Activated CD4-positive, alpha-beta T cell treated with anti-CD3 and anti-CD28 coated beads for 24 hours (primary cell): ENCODE measurements at places on chromosomes 2 and 18.

DNA sequence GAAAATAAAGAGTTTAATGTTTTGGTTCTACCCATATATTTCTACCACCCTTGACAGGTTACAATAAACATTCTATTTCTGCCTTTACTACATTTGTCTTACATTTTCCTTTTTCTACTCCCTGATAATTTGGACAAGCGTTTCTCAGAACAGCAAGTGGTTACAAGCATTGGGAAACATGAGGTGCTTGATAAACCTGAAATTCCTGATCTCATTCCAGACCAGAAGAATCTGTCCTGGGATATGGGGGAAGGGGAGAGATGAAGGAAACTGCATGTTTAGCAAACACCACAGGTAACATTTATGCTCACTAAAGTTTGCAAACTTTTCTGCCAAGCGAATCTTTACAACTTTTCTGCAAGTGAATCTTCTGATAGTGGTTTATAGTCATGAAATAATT, 28.3 kb upstream of the DSC1 start:
- DNase-seq: no peak

DNA sequence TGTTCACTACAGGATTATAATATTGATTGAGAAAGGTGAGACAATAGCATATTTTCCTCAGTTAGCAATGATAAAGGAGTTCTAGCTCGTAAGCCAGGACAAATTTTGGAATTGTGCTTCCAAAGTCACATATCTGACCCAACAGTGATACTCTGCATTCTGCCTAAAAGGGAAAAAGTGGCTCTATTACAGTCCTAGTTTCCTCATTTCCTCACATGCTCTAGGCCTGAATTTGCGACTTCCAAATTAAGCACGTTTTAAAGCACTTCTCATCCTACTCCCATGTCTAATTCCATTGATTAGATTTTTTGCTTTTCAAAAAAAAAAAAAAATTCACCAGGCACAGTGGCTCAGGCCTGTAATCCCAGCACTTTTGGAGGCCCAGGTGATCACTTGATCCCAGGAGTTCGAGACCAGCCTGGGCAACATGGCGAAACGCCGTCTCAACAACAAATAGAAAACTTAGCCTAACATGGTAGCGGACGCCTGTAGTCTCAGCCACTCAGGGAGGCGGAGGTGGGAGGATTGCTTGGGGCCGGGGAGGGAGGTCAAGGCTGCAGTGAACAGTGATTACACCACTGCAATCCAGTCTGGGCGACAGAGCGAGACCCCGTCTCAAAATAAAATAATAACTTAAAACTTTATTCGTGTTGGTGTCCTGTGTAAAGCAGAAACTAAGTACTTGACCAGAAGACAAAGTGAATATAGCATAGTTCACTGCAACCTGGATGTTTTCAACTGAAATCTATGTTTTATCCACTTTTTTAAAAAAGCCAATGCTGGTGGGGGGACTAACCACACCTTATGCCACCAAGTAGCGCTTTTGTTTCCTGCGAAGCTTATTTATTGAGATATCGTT, 1.5 kb downstream of the ESCO1 start:
- no peak for DNase-seq

- no peak for DNase-seq
These were observed 37.0 kb downstream of the TGFA start for GRCh38 chr2:70516596-70516995.

DNA sequence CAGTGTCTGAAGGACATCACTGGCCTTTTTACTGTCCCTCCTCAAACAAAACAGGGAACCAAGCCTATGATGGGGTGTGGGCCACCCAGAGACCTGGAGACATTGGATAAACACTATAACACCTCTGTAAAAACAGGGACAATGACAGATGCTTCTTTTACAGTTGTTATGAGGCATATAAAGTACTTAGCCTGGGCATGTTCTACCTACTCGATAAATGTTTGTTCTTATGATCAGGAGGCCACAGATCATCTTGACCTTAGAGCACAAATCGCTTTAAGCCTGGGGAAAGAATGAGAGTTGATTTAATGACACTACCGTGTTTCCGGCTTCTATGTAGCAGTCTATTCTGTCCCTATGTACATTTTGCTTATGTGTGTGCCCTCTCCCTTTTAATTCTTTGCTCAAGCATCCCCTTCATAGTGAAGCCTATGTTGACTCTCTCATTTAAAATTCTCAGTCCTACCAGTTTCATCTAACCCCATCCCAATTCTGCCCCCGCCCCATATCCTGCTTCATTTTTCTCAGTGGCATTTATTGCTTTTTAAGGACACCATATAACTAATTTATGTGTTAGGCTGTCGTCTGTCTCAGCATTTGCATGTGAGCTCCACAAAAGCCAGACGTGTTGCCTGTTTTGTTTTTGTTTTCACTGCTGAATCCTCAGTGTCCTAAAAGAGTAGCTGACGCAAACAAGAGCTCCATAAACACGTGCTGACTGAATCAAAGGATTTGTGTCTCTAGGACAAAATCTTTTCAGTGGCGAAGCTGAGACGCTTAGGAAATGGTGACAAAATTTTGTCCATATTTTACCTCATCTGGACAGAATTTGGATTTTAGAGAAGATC, 182.3 kb upstream of the ST6GAL2 start:
- no peak for DNase-seq

DNA sequence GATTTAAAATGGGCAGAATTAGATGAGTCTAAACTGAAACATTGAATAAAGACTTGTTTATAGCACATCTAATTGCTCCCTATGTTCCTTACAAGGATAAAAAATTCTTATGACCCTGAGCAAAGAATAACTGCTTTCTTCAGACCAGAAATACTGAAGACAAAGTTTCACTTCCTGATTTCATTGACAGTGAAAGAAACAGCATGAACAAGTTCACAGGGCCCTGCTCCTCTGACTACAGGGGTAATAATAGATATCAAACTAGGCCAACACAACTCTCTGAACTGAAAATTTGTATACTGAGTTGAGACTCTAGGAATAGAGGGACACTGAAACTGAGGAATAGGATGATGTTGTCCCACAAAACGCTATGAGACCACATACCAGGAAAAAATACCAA, 1383.3 kb upstream of the CDH2 start:
- DNase-seq: no peak

DNA sequence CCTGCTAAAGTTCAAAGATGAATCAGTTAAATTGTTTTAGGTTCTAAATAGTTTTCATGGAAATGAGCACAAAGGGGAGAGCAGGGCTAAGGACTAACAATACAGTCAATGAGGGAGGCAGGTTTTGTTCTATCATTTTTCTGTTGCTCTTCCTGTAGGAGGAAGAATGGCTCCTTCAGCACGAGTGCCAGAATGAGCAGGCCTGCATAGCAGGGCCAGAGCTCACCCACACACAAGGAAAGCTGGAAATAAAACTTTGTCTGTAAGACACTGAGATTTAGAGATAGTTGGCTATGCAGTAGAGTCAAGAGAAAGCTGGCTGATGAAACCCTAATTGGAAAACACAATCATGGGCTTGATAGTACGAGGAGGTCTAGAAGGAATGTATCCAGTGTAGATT, 313.3 kb downstream of the MBD2 start:
- DNase-seq: no peak

DNA sequence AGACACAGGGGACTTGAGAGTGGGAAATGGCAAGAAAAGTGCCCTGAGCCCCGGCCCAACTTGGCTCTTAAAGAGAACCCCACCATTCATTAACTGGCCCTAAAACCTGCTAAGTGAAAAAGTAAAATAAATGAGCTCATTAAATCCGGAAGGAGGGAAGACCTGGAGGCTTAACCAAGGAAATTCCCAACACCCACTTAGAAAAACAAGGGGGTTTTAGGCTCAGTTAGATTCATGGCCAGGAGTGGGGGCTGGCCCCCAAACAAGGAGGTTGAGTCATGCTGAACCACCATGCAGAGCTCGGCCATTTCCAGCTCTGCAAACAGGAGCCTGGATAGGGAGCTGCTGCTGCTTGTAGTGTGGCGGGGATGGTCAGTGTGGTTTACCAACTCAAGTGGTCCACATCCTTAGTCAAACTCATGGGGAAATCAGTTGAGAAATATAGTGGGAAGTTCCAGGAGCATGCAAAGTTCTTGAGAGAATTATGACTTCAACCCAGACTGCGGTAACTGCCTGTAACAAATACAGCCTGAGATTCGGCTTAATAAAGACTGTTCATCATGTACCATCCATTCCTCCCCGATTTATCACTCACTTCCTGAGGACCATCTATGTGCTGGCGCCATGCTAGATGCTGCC, 39.7 kb upstream of the MRPL19 start:
- no peak for DNase-seq

DNA sequence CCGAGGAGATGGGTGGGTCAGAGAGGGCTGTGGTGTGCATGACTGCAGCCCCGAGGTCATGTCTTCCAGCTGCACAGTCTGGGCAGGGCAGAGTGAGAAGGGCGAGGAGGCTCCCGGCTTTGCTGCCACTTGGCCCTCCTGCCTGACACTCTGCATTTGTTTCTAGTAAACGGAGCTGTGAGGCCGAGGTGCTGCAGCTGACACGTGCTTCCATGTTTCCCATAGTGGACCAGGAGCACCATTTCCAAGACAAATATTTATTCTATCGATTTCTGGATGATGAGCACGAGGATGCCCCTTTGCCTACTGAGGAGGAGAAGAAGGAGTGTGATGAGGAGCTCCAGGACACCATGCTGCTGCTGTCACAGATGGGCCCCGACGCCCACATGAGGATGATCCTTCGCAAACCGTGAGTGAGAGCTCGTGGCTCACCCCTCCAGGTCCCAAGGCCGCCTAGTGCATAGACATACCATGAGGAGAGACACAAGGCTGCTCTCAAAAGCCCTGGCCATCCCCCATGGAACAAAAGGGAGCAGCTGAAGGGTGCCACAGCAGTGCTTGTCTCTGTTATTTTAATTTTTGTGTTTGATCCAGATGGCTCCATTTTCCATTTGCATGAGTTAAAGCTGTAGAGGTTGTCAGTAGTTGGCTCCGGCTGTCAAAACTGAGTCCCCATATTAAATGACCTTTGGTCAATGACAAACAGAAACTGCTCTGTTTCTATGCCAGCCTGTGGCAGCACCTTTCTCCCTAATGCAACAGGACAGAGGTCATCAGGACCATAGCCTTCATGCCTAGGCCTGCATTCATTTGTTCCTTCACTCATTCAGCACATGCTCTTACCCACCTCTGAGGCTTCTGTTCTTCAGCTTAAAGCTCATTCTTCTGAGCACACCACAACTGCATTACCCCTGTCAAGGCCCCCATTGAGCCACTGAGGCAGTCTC, 108.3 kb upstream of the MAP3K20 start:
- DNase-seq: no peak

DNA sequence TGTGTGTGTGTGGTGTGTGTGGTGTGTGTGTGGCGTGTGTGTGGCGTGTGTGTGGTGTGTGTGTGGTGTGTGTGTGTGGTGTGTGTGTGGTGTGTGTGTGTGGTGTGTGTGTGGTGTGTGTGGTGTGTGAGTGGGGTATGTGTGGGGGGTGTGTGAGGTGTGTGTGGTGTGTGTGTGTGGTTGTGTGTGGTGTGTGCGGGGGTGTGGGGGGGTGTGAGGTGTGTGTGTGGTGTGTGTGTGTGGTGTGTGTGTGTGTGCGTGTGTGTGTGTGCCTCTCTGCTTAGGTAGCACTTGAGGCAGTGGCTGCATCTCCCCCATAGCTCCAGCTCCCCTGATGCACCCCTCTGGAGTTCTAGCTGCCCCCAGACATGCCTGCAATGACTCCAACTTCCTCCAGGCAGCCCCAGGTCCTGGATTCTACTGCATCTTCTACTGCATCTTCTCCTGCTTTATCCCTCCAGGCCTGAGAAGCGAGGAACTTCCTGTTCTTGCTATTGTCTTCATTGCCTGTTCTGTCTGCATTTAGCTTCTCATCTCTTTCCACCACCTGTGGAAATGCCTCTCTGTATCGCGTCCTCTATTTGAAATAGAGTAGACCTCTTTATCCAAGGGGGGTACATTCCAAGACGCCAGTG, 22.2 kb upstream of the MLPH start:
- no peak for DNase-seq

DNA sequence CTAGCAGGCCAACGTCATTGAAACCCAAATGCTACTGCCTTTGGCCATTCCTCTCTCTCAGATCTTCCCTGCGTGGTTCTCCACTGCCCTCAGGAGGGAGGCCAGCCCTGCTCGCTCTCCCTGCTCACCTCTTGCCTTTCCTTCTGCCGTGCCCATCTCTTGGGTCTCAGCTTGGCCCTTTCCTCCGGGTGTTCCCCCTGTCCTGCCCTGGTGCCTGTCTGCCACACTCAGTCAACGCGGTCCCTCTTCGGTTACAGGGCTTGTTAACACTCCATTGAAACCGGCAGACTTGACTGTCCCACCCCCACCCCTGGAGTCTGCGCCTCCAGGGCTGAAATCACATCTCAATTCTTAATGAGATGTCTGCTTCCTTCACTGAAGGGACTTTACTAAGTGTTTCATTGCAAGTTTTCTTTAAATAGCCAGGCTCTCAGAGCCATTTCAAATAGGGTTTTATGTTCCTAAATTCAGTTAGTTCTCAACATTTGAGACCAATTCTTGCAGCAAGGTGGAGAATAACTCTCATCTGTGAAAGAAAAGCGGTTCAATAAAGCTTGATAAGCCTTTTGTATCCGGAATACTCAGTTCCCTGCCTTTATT, 237.6 kb downstream of the DYSF start:
- no peak for DNase-seq

DNA sequence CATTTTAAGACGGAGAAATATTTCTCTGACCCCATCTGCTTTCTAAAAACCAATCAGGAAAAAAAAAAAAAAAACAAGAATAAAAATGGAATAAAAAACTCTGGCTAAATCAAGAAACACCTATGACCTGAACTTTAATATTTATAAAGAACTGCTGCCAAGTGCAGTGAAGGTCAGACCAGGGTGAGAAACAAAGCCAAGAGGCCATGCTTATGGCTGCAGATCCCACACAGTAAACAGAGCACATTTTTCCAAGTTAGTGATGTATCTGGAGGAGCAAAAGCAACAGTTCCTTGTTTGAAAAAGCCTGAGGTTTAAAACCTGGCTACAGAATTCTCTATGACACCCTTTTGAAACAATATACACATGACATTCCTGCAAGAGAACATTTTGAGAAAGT, 242.3 kb downstream of the SRBD1 start:
- no peak for DNase-seq

GRCh38 chr2:122063716-122064115, 308.3 kb downstream of the TSN start:
- DNase-seq: no peak

DNA sequence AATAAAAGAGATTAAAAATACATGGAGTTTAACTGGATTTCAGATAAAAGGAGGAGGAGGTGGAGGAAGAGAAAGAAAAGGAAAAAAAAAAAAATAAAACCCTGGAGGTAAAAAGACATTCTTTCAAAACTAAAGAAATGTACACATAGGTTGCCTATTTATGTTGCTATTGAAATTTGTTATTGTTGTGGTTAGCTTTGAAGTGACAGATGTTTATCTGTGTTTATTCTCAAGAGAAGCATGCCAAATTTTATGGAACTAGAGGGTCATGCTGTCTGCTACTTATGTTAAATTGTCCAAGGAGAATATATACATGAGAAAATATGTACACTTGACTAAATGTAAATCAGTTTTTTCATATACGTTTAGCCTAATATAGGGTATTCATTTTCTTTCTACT, 653.2 kb downstream of the DCDC2C start:
- DNase-seq: no peak

- DNase-seq: no peak
These were observed 42.9 kb upstream of the SLC35F5 start for GRCh38 chr2:113799375-113799774.

GRCh38 chr18:31490387-31490786, 7.6 kb upstream of the DSG2 start:
- no peak for DNase-seq
